ENCODE measurements at places on chromosomes 3 and 15.

GRCh38 chr3:190973771-190974170 is 111.3 kb upstream of the GMNC start:
- no peak for DNase-seq

GRCh38 chr15:77417602-77418001 is 2.3 kb downstream of the PEAK1 start:
- DNase-seq = no peak

GRCh38 chr3:53255423-53255774 is 423 bp downstream of the TKT start:
- no peak for DNase-seq

GRCh38 chr15:43913941-43914340 is 87.1 kb downstream of the WDR76 start:
- no peak for DNase-seq

DNA sequence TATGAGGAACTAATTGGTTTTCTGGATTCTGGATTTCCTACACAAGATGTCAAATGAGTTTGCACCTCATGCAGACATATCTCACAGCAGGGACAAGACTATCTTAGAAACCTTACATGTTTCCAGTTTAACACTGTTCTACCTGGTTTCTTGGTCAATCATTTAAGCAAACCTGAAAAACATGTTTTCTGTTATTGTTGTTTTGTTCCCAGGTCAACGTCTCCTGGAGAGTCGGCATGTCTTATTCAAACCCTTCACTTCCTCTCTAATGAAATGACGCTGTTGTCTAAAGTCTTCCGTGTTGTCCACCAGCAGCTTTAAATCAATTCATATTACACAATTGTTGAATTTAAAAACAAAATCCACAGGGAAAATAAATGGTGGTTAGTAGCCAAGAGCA is 150.9 kb downstream of the CNTN3 start:
- DNase-seq = no peak

- DNase-seq = no peak
Observed at GRCh38 chr3:52730681-52731080, 24.8 kb downstream of the SPCS1 start.

- DNase-seq = no peak
Observed at GRCh38 chr3:64694114-64694513, 6.3 kb upstream of the ADAMTS9 start.

DNA sequence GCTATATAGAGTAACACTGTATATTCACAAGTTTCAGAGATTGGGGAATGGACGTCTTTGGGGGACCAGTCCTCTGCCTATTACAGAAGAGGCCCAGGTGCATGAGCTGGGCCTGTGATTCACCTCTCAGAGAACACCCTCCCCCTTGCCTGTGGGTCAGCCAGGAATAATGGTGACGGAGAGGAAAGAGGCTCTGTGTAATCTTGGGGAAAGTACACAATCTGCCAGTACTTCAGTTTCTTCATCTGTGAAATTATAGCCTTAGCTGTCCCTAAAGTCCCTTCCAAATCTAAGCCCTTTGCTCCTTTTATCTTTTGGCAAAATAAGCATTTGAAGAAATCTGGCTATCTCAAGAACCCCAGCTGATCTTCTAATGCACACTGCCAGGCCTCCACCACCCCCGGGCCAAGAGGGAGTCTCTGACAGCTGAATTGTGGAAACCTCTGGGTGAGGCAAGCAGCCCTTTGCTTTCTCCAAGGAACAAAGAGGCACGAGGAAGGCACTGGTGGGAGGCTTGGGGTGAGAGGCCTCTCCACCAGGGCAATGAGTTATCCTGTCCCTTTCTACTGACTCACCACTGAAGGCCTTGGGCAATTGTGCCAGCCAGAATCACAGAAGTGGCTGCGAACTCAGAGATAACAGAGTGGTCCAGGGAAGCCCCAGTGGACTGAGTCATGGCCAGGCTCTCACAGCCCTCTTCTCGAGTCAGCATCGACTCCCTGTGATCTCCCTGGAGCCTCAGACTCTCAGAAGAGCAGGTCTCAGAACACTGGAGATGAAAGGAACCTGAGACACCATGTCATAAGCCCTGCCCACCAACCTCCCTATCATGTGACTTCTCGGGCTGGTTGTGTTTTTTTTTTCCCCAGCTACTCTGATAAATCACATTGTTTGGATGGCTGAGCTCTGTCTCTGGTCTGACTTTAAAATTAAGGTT is 31.8 kb downstream of the CCNL1 start:
- DNase-seq = peak; percentile 26

DNA sequence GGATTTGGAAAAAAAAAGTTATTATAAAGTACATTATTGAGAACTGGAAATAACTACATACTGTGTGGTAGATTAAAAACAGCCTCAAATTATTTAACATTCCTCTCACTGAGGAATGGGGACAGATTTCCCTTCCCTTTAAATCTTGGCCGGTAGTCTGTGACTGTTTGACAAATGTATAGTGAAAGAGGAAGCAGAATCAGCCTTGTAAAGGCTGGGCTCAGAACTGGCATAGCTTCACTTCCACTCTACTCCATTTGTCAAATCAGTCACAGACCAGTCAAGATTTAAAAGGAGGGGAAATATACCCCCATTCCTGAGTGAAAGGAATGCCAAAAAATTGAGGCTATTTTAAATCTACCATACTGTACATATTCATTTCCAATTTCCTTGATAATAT is 18.2 kb upstream of the B4GALT4 start:
- no peak for DNase-seq

- DNase-seq = no peak
Observed at GRCh38 chr3:50126287-50127211, 28.6 kb upstream of the SEMA3F start.

DNA sequence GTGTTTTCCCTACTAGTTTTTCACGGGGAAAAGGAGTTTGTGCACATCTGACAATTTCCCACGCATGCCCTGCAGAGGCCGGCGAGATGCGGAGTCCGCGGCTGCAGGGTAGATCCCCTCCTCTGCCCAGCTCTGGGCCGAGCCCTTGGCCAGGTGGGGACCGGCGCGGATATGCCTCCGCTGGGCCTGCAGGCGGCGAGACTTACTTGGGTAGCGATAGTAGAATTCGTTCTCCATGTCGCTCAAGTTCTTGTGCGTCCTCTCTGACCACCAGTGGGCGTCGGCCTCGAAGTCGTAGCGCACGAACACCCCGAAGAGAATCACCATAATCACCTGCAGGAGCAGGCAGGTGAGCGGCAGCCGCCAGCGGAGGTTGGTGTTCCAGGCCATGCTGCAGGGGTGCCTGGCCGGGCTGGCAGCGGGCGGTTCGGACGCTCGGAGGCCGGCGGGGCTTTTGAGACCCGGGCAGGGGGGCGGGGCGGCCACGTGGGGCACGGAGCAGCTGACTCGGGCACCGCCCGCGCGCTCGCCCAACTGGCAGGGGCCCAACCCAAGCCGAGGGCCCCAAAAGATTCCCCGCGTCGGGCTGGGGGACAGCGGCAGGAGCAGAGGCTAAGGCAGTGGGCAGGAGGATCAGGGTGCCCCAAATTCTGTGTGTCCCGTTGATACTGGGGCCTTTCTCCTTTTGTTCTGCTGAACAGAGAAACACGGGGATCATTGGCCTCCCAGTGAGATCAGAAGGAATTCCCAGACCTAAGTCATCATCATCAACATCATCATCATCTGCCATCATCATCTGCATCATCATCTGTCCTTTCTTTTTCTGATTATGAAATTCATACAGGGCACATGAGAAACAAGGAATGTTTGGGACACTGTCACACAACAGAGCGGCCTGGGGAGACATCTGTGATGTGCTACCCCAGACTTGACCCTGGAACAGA is at the start of gene RHCG:
Gene RHCG, minus strand, starts transcription at position 429 of the 944 bp plus-strand sequence. Its CDS starts 39 bp downstream, at position 390.
- no peak for DNase-seq

Measured in stimulated activated CD8-positive, alpha-beta memory T cell treated with anti-CD3 and anti-CD28 coated beads, Interleukin-2, amount 100 ng/mL, for 1 hour (primary cell).